ENCODE measurements at places on chromosomes 12 and 14.

DNA sequence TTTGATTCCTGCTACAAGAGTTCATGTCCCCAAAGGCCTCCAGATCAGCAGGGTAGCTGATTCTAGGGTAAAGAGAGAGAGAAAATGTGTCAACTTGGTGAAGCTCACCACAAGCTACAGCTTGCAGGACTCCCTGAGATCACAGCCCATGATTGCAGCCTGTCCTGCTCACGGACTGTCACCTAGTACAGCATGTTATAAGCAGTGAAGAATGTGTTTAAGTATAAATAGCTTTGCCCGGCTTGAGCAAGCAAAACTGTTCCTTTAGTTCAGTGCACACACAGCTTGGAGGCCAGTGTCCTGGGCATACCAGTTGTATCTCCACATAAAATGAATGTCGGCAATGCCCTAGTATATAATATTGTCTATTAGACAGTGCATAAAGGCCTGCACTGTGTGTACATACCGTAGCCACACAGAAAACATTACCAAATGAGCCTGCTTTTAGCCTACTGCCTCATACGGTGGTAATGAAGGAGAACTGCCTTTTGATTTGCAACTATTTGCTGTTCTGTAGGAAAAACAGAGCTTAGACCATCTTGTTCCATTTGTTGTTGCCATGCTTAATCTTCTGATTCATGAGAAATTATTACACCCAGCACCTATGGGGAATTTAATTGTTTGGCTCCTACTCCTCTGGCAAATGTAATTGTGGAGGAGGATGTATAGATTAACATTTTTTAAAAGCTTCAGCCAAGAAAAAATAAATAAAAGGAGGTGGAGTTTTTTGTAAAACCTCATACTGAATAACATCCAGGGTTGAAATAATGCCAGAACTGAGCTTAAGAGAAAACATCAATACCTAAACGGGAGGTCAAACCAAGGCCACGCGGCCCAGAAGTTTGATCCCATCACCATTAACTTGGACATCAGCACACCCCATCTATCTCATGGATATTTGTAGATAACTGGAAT lies 108.1 kb upstream of the G2E3 start:
- no peak for DNase-seq

DNA sequence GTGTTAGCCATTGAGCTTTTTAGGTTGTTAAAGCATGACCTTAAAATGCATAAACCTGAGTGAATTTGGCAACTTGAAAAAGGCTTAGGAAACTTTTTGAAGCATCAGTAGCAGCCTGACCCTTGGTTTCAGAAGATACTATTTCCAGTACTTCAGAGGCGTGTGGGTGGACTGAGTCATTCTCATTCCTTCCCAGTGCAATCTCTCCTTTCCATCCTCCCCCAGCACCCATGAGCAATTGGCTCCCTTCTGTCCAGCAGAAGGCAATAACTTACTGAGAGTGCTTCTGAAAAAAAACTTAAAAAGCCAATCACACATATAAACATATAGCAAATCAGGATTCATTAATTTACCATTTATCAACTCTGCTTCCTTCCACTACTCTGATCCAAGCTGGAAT lies 299.3 kb upstream of the STXBP6 start:
- no peak for DNase-seq

DNA sequence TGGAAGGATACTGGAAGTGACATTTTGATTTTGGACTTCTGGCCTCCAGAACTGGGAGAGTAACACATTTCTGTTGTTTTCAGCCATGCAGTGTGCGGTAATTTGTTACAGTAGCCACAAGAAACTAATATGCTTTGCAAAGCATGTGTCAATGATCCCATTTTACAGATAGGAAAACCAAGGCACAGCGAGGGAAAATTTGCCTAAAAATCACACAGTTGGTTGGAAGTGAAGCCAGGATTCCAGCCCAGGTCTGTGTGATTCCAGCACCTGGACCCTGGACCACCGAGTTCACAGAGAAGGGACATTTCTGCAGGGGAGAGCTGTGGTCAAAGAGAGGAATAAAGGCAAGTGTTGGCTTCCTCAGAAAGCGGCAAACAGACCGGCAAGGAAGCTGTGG lies 106.7 kb upstream of the MED13L start:
- no peak for DNase-seq

DNA sequence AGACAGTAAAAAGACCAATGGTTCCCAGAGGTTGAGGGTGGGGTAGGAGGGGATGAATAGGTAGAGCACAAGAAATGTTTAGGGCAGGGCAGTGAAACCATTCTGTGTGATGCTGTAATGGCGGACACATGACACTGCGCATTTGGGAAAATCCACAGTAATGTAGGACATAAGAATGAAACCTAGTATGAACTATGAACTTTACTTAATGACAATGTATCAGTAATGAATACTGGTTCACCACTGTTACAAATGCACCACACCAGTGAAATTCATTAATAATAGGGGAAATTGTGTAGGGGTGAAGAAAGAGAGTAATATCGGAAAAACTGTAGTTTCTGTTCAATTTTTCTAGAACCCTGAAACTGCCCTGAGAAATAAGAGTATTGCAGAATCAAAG lies 5.6 kb downstream of the ERH start:
- DNase-seq: no peak

DNA sequence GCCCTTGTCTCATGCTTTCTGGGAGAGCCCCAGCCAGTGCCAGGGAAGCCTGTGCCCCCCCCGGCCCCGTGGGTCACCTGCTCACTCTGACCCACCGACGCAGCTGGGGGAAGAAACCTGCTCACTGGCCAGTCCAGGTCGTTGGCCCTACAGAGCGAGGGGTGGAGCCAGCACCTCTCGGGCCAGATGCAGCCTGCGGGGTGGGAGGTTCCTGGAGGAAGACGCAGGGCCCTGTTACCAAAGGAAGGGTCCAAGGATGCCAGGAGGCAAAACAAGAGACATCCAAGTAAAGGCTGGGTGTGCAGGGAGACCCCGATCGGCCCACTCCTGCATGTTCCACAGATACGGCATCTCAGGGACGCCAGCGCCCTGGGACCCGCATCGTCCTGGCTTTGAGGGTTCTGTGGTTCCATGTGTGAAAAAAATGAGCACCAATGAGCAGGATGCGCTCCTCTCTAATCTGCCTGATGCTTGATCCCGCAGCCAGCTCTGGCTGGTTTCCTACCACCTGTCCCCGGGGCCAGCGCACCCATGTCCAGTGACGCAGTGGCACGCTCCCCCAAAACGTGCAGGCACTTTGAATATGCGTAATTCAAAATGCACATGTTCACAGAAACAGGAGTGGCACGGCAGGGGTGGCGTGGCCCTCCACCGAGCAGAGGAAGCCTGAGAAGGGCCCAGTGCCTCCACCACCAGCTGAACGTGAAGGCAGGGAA lies 66.0 kb upstream of the GALNT9 start:
- no peak for DNase-seq

- DNase-seq: no peak
Observed at GRCh38 chr12:79527473-79527872, 163.3 kb downstream of the PAWR start.

DNA sequence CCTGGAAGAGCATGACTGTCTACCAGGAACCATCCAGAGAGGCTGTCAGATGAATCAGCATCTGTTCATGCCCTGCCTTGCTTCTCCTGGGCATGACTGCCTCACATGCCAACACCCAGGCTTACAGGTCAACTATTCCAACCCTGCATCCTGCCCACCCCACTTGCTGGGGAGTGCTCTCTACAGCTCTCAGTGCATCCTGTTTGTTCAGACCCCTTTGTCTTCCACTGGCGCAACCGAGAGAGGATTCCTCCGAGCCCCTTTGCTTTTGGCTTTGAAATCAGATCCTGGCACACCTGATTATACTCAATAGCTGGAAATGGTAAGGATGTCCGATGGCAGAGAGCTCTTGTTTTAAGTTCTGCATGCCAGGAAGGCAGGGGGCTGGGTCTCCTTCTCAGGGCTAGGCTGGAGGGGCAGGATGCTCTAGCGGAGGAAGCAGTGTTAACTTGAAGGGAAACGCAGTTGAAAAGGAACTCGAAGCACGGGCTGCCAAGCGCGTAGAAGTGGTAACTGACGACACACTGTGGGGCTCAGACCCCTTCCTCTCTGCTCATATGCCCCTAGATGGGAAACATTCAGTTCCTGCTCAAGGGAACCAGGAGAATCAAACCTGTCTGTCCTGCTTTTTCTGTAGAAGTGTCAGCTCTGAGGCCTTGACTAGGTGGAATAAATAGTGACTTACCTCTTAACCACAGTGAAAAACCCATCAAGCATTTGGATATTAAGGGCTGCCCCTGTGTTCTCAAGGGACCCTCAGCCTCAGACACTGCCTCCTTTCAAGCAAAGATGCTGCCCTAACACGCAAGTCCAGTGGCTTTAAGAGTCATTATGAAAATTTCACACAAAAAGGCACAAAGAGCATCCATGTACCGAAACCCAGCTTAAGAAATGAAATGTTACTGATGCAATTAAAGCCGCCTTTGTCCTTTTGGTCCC lies 297.5 kb downstream of the ZFP36L1 start:
- DNase-seq: no peak

DNA sequence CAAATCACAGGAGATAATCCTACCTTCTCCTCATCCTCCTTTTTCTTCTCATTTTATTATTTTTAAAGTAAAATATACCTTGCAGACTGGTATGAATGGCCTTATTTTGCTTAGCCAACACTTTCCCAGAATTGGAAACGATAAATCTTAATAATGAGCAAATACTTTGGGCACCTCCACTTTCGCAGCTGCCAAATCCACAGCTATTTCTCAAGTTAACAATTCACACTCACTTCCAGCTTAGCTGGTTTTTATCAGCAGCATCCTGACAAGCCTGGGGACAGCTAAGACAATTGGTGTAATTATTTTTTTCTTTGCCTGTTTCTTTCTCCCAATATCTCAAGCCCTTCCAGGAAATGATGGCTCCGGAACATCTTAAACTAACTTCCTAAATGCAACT lies 867.5 kb upstream of the TMEM132C start:
- no peak for DNase-seq

GRCh38 chr14:64298773-64299172 lies 4.6 kb upstream of the ESR2 start:
- no peak for DNase-seq

DNA sequence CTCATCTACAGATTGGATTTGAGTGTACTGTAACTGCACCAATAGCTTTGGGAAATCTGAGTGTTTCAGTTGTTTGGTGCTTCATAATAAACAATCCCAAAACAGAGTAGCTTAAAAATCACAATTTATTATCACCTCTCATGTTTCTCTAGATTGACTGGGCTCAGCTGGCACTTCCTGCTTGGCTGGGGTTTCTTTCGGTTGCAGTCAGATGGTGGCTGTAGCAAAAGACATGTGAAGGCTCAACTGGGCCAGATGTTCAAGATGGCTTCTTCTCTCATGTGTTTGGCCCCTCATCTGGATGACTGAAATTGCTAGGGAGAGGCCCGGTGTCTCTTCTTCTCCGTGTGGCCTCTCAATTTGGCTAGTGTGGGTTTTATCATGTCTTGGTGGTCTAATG lies 12.1 kb upstream of the BMP4 start:
- no peak for DNase-seq

GRCh38 chr14:50612806-50613205 lies 52.9 kb downstream of the ATL1 start:
- no peak for DNase-seq

DNA sequence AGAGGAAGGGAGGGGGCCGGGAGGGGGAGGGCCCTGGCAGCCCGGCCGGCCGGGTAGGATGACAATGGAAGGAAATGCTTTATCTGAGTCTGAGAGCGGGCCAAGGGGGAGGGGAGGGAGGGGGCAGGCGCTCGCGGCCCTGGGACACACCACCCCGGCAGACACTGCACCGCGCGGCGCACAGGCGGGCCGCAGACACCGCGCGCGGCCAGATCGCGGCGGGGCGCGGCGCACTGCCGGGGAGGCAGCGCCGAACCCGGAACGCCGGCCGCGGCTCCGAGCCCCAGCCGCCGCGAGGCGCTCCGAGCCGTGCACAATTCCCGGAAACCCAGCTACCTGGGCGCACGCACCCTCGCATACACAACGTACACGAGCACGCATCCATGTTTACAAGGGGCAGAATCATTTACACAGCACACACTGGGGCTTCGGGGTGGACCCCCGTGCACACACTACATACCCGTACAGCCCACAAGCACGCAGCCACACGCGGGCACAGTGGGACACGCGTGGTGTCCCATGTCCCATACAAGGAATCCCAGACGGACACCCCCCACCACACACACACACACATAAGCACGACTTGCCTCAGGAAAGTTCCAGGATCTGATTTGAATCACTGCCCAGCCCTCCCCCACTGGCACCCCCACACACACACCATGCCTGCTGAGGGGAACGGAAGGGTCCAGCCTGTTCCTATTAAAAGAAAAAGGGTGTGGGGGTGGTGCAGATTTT lies at the start of gene HDAC7:
Gene HDAC7, minus strand, starts transcription at position 8 of the 735 bp plus-strand sequence. CDS start 118 bp downstream, outside the sequence.
- peak; percentile 80 for DNase-seq

GRCh38 chr14:49550286-49551184 lies 35.6 kb downstream of the RPS29 start:
- DNase-seq: no peak

DNA sequence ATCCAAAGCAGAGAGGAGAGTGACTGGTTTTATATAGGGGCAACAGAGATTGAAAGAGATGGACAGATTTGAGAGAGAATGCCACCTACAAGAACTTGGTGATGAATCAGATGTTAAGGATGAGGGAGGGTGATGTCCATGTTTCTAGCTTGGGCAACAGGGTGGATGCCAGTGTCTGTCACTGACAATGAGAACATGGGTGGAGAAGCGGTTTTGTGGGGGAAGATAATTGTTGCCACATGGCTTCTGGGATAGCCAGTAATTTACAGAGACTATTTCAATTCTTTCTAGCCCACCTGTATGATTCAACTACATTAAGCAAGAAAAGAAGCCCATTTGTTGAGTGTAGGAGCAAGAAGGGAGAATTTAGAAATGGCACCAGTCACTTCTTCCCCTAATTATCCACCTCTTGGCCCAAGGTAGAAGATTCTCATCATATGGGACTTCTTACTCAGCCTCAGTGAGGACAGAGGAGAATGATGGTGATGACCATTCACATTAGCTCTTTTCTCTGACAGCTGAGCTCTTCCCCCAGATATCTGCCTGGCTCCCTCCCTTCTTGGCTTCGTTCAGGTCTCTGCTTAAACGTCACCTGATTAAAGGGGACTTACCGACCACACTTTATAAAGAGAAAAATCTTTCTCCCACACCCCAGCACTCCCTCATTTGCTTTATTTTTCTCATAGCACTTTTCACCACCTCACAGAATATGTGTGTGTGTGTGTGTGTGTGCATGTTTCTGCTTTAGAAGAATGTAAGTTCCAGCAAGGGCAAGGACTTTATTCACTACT lies 117.8 kb downstream of the DUSP6 start:
- no peak for DNase-seq

Measured in GM12891 (cell line).